ENCODE measurements at places on chromosomes 3 and 15.

- no peak for DNase-seq
Observed at GRCh38 chr15:97867870-97868269, 92.6 kb upstream of the ARRDC4 start.

DNA sequence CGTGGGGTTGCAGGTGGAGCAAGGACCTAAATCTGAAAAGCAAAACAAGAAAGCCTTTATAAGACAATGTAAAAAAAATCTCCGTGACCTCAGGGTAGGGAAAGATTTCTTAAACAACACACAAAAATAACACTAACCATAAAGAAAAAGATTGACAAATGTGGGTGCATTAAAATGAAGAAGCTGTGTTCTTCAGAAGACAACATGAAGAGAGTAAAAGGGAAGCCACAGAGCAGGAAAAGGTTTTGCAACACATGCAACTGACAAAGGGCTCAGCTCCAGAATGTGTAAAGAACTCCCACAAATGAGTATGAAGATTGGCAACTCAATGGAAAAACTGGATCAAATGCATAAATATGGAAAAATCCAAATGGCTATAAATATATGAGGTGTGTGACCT is 74.2 kb downstream of the MAGEF1 start:
- DNase-seq: no peak

GRCh38 chr3:67458408-67458807 is 196.0 kb downstream of the SUCLG2 start:
- DNase-seq: no peak

GRCh38 chr3:7508821-7509220 is 647.9 kb downstream of the GRM7 start:
- DNase-seq: no peak

- DNase-seq: peak; percentile 16
Observed at GRCh38 chr3:117016378-117016777, 306.8 kb downstream of the TUSC7 start.

- DNase-seq: peak; percentile 47
Observed at GRCh38 chr3:81302045-81302444, 459.4 kb downstream of the GBE1 start.

GRCh38 chr3:127207727-127208482 is 15.0 kb downstream of the PRR23E start:
- DNase-seq: no peak

DNA sequence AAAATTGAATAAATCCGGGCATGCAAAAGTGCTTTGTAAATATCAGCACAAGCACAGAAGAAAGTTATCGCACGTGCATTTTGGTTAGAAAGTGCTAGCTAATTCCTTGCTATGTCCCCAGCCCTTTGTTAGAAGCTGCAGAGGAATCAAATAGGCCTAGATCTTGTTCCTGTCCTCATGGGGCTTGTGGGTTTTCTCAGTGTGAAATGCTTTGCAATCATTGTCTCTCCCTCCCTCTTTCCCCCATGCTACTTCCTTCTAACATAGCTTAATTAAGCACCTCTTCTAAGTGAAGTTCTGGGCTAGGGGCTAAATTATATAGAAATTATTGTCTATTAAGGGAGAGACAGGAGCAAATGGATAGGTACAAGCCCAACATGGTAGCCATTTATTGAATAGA is 271.7 kb downstream of the RPLP1 start:
- no peak for DNase-seq

GRCh38 chr3:33103034-33103433 is 6.1 kb upstream of the GLB1 start:
- no peak for DNase-seq

All from muscle of back (tissue), 13 donors.